ENCODE measurements at places on chromosomes 5 and 9. TPM values are rescaled to one million over a fixed set of nuclear protein-coding genes. Genes with fewer than 3 reads are reported as not detected.

The RANBP17 gene
- total RNA-seq, result not detected

The UTP15 gene
- total RNA-seq, result 25.7 TPM

The GLIPR2 gene
- 17.0 TPM for total RNA-seq

The GLRA1 gene
- not detected for total RNA-seq

The RNF180 gene
- total RNA-seq, result not detected

The SHOC1 gene
- 0.04 TPM for total RNA-seq

Data from activated naive CD4-positive, alpha-beta T cell treated with anti-CD3 and anti-CD28 coated beads, Interleukin-2, amount 50 U/mL, for 72 hours (primary cell).